Thoracic aorta (tissue), 2 donors: ENCODE measurements at places on chromosomes 2 and 18. TPM values are rescaled to one million over a fixed set of nuclear protein-coding genes. Genes with fewer than 3 reads are reported as not detected.

SERPINB10 gene
- total RNA-seq = not detected

COQ10B gene
- total RNA-seq = 41.6 TPM

GAREM1 gene
- 12.0 TPM for total RNA-seq

MSGN1 gene
- total RNA-seq = not detected

LYPD6B gene
- not detected for total RNA-seq

DNA sequence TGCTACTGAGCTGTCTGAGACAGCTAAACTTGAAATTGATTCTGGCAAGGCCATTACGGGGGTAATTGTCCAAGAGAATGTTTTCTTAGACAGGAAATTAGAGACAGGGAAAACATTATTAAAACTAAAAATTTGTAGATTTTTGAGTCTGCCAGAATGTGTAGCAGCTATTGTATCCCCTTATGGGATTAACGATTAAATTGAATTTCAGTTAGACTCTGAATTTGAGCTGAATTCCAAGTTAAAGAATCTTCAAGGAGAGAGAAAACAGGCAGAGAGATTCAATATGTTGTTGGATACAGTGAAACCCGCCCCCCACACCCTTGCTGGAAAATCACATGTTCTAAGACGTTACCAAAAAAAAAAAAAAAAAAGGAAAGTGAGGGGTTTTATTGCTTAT, 32.7 kb upstream of the CCDC68 start:
- no peak for DNase-seq
- H3K4me3 ChIP-seq = no peak overlapping the region
- H3K36me3 ChIP-seq = no peaks in the 10 kb centered on the region
- H3K27me3 ChIP-seq = no peaks in the 10 kb centered on the region
- H3K4me1 ChIP-seq = no peaks in the 10 kb centered on the region
- no peak overlapping the region for H3K27ac ChIP-seq

DNA sequence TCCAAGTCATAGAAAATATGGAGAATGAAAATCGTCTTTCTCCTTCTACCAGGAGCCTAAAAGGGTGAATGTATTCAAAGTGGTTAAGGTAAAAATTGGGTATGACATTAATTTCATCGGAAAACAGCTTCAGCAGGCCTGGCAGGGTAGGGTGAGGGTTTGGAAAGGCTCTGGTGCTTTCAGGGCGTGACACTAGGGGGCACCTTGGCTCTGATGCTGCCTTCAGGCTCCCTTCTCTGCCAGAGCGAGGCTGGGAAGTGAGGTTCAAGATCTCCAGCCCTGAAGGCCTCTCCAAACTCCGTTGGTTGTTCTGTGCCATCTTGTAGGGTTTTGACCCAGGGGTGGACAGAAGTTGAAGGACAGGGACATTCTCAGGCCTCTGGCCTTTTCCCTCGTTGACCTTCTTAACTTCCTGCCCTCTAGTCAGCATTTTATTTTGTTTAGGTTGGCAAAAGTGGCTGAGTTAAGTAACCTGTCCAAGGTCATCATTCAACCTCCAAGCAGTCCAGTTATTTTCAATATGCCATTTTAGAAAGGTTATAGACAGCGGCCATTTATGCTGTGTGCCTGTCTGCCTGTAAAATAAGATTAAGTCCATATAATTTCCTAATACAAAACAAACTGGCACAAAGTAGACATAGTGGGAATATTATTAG, 40.3 kb downstream of the EML6 start:
- H3K27ac ChIP-seq = no peak overlapping the region
- H3K27me3 ChIP-seq = peaks cover 4% of the 10 kb centered on the region
- no peaks in the 10 kb centered on the region for H3K36me3 ChIP-seq
- no peak for DNase-seq

DNA sequence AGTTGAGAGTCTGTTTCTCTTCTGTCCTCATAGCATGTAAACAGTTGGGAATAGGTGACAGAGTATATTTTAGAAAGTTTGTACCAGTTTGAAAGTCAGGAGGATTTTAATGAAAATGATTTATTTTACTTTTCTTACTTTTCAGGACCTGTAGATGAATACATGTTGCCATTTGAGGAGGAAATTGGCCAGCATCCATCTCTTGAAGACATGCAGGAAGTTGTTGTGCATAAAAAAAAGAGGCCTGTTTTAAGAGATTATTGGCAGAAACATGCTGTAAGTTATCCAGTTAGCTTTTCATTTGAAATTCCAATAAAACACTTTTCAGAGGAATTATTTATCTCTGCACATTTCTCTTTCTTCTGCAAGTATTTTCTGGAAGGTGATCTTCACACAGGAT, 81.1 kb downstream of the ACVR2A start:
- H3K36me3 ChIP-seq = no peaks in the 10 kb centered on the region
- no peak for DNase-seq
- H3K4me1 ChIP-seq = no peaks in the 10 kb centered on the region
- H3K27me3 ChIP-seq = no peaks in the 10 kb centered on the region

GRCh38 chr2:71896385-71897136, 251.1 kb downstream of the CYP26B1 start:
- H3K27me3 ChIP-seq = no peaks in the 10 kb centered on the region
- H3K4me1 ChIP-seq = no peaks in the 10 kb centered on the region
- DNase-seq = no peak
- H3K4me3 ChIP-seq = no peak overlapping the region
